HAP-1 (cell line): ENCODE measurements at places on chromosomes 2 and 18.

DNA sequence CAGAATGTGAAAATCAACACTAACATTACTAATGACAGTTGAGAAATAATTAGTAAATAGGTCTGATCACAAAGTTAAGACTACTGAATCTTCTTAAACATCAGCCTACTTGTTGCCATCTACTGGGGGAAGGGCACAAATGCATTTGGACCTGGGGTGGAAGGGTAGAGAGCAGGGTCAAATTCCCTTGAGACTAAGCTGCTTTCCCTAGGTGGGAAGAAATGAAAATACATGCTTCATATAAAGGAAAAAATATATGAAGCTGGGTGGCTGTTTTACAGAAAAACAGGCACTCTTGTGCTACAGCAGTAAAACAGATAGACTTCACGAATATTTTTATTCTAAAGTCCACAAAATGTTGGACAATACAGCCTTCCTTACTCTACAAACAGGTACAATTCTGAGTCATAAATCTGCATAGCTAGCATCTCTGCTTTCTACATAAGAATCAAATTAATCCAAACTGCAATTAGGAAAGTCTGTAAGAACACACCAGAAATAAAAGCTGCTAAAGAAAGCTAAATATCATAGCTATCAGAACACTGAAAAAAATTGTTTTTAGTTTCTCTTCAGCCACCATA lies 10.9 kb downstream of the TRIP12 start:
- DNase-seq = peak; percentile 57

DNA sequence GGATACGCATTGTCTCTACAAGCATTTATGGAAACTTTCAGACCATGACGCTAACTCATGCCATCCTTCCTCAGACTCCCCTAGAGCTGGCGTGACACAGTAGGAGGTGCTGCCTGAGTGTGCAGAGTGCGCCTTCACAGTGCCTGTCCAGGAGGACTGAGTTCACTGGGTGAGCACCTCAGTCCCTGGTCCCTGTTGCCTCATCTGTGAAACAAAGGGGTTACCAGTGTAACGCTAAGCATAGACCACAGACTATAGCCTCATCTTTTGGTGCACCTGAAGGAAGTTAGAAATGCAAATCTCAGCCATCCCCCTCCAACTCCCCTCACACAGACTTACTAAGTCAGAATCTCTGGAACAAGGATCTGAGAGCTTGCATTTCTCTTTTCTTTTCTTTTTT lies 142.8 kb downstream of the TMEM17 start:
- DNase-seq = no peak

- no peak for DNase-seq
These were observed 286.8 kb upstream of the TRIB2 start for GRCh38 chr2:12429779-12430406.

DNA sequence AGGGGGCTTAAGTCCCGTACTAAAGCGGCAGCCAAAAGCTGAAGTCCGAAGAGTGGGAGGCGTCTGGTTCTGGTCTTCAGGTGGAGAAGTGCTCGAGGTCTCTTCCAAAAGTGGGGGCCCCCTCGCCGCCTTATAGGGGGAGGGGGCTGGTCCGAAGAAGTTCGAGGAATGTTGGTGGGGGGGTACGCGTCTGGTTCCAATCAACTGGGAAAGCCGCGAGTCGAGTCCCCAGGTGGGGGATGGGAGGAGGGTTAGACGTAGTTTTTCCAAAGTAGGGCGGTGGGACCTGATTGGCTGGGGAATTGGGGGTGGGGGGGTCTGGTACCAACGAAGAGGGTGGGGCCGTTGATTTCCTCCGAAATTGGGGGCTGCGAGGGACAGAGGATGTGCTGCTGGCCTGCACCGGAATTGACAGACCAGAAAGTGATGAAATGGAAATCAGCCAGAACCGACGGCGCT lies 594 bp downstream of the ITM2C start:
- DNase-seq = no peak

GRCh38 chr2:144553379-144553778 lies 33.5 kb upstream of the ZEB2 start:
- peak; percentile 26 for DNase-seq

DNA sequence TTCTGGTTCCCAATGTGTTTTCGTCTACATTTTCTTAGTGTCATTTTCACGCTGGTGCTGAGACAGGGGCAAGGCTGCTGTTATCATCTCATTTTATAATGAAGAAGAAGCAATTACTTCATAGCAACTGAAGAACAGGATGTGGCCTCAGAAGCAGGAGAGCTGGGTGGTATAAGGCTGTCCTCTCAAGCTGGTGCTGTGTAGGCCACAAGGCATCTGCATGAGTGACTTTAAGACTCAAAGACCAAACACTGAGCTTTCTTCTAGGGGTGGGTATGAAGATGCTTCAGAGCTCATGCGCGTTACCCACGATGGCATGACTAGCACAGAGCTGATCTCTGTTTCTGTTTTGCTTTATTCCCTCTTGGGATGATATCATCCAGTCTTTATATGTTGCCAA lies 7.3 kb downstream of the IL36G start:
- no peak for DNase-seq

- no peak for DNase-seq
These were observed 5.5 kb upstream of the CYS1 start for GRCh38 chr2:10085668-10086059.

DNA sequence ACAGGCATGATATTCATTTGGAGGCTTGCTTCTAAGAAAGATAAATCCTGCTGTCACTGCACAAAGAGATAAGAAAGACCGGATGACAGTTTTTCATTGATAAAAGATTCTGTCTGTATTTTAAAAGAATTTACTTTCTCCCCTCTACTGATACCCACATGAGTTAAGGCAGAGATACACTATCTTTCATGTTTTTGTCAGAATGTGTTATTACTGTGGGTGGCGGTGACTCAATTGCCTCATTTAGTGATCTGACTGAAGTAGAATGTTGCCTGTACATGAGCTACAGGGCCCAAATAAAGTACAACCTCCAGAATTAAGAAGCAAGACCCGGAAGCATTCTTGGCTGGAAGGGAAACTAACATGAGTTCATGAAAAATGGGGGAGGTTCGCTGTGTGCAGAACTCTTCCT lies 480.0 kb downstream of the SLC4A3 start:
- no peak for DNase-seq

GRCh38 chr2:11245322-11245721 lies 90.1 kb downstream of the SLC66A3 start:
- no peak for DNase-seq

DNA sequence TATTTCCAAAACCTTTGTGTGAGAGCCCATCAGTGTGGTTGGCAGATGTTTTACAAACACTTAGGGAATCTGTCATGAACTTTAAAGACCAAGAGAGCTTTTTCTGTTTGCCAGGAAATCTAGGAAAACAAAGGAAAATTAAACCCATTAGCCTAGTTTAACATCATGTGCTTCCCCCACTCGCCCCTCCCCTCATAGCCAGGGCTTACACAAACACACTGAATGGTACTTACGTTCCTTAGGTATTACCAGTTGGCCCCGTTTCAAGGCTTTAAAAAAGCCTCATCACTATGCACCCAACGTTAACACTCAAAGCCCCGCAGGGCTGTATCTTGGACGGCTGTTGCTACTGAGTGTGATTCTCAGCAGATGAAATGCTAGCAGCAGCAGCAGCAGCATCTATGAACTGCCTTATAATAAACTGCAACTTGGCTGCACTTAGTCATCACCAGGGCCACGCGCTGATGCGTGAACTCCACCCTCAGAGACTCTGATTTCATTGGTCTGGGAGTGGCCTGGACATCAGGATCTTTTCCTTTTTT lies 20.1 kb upstream of the TTC39C start:
- no peak for DNase-seq

DNA sequence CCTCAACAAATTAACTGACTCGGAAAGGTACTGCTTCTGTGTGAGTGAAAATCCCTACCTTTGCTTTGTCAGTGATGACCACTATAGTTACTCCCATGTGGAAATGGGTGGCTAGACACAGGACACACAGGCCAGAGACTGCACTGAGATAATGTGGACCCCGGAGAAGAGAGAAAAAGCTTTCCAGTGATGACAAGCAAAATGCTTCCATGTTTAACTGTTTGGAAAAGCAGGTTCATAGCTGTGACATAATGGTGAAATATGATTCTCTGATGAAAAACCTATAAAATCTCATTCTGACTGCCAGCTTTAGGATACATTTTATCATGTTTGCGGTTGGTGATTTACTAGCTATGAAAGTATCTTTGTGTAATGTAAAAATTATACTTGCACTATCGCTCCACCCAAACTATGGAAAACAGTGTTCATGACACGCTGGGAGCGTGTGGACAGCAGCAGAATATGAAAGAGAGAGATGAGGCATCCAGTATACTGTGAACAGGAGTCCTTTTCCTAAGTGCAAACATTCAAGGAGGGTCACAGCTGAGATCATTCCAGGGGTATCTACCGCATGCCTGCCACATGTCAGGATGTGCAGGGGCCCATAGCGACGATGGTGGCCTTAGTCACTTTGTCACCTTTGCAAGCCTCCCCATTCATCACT lies 782.7 kb upstream of the SOX11 start:
- DNase-seq = no peak

DNA sequence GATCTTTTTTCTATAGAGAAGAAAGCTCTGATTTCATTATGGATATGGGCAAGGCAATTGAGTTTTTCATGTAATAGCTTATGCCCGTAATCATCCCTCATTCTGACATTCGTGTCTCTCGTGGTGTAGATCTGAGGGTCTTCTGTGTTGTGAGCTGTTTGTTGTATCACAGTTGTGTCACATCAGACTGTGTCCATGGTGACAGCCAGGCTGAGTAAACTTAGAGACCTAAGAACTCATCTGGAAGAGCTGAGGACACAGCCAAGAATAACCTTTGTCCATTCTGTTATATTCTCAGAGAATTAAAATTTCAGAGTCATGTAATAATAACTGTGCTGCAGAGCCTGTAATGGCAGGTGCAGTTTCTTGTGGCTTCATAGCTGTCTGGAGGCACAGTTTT lies 116.5 kb downstream of the ATP9B start:
- DNase-seq = no peak

- peak; percentile 10 for DNase-seq
These were observed 565.5 kb upstream of the CHAC2 start for GRCh38 chr2:53202063-53202462.

- no peak for DNase-seq
These were observed 110.5 kb downstream of the KLF7 start for GRCh38 chr2:207055257-207055656.

- DNase-seq = no peak
These were observed 66.8 kb downstream of the CRACDL start for GRCh38 chr2:98869272-98869641.

DNA sequence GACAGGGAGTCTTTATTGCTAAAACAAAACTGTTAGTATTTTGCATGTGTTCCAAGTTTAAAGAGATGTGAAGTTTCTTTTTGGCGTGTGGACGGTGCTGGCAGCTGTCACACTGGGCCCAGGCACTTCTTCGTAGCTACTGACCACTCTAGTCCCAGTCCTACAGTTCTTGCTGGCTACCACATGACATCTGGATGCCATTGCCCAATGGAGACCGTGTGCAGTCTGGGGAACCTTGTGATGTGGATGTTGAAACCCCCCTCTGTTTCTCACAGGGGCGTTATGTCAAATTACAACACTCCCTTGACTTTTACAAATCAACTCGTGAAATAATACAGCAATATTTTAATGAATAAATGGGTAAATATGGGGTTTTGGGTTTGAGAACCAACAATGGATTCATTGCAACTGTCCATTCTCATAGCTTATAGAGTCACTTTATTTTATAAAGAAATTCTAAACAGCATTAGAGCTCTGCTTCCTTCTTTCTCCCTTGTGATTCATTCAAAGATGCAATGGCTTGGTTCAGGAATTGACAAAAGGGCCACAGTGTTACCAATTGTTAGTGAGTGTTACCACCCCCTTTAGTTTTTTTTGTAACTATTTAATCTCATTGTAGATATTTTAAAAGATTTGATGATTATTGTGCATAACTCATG lies 1.2 kb downstream of the GPD2 start:
- DNase-seq = no peak

DNA sequence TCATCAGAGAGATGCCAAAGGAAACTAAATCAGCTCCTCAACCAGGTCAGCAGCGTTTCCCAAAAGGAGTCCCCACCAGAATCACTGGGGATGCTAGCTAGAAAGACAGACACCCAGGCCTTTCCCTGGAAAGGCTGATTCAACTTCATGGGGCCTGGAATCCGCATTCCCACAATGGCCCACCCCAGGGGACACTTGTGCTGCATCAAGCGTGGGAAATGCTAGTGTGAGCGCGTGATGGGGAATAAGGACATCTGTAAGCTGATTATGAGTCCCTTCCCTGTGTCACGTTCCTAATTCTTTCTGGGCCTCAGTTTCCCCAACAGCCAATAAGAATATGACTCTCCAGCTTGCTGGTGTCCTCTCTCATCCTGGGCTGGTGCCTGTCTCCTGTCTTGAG lies 2.2 kb upstream of the WNT10A start:
- no peak for DNase-seq

DNA sequence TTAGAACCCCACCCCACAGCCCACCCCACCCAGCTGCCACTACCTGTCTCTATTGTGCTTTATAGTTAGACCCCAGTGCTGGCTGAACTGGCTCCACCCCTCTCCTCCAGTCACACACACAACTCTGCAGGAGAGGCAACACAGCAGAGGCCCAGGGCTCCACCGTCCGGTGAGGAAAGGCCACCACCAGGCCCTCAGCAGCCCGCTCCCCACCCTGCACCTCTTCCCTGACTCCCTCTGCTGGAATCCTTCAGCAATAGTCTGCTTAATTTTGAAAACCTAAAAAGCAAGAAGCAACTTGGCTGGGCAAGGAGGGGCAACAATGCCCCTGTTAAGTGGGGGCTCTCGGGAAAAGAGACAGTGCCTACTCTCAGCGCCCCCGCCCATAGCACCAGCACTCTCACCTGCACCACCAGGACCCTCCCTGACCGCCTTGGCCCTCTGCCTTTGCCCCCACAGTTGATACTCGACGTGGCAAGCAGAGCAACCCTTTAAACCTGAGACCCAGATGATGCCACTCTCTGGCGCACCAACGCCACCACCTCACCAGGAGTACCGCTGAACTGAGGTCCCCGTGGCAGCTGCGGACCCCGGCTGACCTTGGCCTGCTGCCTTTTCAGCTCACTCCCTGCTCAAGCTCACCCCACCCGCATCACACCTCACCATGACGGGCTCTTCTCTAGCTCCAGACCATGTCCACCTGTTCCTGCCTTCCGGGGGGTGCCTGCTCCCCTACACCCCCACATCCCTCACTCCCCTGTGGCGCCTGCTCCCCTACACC lies 45.7 kb downstream of the NDUFA10 start:
- no peak for DNase-seq

GRCh38 chr18:24868311-24868710 lies 407.9 kb downstream of the HRH4 start:
- no peak for DNase-seq

- no peak for DNase-seq
These were observed 119.3 kb upstream of the ZSWIM2 start for GRCh38 chr2:186968277-186968676.
